ENCODE measurements at places on chromosomes 7 and 10. TPM values are rescaled to one million over a fixed set of nuclear protein-coding genes. Genes with fewer than 3 reads are reported as not detected.

The CPVL gene
- polyA plus RNA-seq = 0.05 TPM

The FFAR4 gene
- 0.17 TPM for polyA plus RNA-seq

The CYP2W1 gene
- not detected for polyA plus RNA-seq

The BRAT1 gene
- polyA plus RNA-seq = 22.6 TPM

The GARIN1A gene
- 0.43 TPM for polyA plus RNA-seq

The CFAP69 gene
- polyA plus RNA-seq = 1.6 TPM

The GPRIN2 gene
- polyA plus RNA-seq = 29.9 TPM

Data from A549 (cell line).